ENCODE measurements at places on chromosomes 7 and 10. TPM values are rescaled to one million over a fixed set of nuclear protein-coding genes. Genes with fewer than 3 reads are reported as not detected.

The LRRC61 gene
- 27.3 TPM for total RNA-seq

The CLDN4 gene
- not detected for total RNA-seq

The AGR2 gene
- total RNA-seq, result not detected

The CXCL12 gene
- not detected for total RNA-seq

The EPHB6 gene
- 5.4 TPM for total RNA-seq

The ZNF736 gene
- 20.9 TPM for total RNA-seq

The NPFFR1 gene
- not detected for total RNA-seq

The SLC29A3 gene
- 5.8 TPM for total RNA-seq

The HABP2 gene
- not detected for total RNA-seq
